ENCODE measurements at places on chromosomes 4 and X.

DNA sequence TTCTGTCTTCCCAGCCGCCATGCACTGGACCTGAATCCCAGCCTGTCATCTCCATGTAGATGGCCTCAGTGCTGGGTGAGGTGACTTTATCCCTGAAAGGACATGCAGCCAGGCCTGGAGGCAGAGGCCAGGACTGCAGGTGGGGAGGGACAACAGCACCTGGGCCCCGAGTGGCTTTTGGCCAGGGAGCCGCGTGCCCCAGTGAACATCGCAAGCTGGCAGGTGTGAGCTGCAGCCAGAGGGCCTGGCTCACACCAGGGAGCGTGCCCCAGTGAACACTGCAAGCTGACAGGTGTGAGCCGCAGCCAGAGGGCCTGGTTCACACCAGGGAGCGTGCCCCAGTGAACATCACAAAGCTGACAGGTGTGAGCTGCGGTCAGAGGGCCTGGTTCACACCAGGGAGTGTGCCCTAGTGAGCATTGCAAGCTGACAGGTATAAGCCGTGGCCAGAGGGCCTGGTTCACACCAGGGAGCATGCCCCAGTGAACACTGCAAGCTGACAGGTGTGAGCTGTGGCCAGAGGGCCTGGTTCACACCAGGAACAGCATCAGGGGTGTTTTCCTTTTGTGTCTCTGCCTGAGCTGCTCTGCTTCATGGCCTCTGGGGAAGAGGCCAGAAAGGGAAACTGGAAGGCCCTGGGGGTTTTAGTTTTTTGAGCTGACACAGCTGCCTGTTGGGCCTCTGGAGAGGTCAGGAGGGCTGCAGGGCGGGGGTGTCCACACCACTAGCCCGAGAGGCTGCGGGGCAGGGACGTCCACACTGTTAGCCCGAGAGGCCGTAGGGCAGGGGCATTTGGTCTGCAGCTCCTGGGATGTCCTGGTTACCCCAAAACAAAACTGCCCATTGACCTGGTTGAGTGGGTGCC is 22.7 kb upstream of the PSAPL1 start:
- DNase-seq: no peak

DNA sequence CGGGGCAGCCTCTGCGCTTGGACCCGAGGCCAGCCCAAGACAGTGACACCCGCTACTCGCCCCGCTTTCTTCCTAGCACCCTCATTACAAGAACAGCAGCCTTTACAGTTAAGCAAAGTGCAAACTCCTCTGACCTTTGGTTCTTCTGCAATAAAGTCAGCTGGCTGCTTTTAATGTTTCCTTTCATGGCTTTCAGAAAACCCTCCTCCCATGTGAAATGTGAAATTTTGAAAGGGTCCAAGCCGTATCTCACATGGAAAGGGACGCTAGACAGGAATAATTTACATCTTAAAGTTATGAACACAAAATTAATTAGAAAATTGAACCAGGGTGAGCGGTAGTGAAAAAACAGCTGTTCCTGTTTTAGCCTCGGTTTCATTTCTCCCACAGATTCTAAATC is 520.1 kb upstream of the FRG1 start:
- DNase-seq: no peak

GRCh38 chr4:169619518-169619957 is 840 bp upstream of the CLCN3 start:
- peak; percentile 79 for DNase-seq

DNA sequence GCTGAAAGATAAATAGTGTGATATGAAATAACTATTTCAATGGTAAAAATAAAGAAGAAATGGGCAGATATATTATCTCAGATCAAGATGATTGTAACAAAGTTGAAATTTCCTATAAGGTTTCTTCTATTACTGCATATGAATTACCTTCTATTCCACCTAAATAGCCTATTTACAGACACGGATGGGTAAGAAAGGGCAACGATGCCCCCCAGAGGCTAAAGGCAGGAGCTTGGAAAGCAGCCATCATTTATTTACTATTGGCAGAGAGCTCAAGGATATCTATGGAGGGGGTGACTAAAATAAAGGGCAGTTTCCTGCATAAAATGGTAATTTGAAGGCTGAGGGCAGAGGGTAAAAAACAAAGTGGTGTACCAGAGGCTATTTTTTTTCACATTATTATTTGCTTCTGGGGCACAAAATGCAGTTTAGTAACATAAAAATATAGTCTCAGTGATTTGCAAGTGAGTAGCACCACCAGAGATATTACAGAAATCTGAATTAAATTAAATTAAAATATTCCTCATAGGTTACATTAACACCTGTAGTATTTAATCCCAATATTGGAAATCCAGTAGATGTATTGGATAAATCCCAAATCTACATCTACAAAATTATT is 123.1 kb downstream of the BTC start:
- no peak for DNase-seq

DNA sequence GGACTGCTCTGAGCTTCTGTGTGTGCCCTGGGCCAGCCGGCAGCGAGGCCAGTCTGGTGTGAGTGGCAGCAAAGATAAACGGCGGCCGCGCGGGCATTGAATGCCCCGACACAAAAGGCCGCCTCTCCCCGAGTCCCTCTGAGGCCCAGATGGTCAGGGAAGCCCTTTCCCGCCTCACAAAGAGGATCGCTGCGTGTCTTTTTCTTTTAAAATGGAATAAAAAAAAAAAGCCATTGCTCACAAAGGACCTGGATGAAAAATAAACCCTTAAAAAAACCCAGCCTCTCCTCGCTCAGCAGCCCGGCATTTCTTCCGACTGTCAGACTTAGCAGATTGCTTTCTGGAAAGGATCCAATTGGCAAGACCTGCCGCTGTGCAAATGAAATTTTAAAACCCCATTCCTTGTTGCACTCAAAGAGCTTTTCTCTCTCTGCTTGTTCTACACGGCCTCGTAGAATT is 578.7 kb downstream of the BCOR start:
- DNase-seq: no peak

DNA sequence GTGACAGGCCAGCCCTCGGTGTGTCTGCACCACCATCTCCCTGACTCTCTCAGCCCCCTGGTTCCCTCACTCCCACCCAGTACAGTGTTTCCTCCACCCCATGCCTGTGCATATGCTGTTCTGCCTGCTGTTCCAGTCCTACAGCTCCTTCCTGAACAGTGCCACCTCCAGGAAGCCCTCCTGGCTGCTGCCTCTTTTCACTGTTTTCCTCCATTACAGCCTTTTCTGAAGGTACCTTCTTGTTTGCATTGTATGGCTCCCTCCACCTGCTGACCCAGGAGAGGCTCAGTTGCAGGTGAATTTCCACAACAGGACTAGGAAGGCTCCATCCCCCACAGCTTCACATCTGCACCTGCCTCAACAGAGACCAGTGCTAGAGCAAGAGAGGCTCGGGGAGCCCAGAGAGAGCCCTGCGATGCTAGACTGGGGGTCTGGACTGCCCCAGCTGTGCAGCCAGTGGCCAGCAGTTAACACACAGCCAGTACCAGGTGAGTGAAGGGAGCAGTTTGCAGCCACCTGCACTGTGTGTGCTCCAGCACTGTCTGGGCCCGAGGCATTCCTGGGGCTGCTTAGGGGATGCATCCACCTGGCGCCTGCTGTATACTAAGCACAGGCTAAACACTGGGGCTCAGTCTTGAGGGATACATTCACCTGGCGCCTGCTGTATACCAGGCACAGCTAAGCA is 92.0 kb downstream of the ADRA2C start:
- DNase-seq: no peak

DNA sequence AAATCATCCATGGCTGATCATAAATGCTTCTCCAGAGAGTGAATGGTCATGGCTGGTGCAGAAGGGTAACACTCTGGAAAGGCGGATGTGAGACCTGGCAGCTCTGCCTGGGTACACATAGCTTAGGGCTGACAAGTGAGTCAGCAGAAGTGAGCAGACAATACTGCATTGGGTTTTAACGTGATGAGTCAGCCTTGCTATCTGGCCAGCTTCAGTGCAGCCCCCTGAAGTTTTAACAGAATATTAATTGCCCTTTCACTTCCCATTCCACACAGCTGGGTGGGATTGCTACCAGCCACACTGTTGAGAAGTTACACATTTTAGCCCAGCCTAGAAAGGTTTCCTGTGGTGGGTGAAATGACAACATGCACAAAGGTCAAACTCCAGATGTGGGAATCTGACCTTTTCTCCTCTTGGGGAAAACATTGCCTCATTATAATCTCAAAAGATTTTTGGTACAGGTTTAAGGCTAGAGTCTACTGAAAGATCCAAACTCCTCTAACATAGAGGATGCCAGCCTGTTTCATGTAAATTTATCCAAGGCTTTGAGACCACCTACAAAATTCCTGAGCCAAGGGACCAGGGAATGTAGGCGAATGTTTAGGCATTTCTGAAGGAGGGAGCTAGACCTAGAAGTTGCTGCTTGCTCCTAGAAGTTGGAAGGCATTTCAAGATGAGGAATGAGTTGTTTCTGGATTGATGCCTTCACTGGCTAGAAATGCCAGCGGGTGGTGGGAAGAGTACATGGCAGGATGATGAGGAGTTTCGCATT is 230.3 kb upstream of the PGRMC2 start:
- no peak for DNase-seq

GRCh38 chr4:189304809-189305208 is 635.9 kb upstream of the FRG1 start:
- DNase-seq: no peak

GRCh38 chr4:1347410-1347864 is 429 bp downstream of the UVSSA start:
- peak; percentile 80 for DNase-seq

DNA sequence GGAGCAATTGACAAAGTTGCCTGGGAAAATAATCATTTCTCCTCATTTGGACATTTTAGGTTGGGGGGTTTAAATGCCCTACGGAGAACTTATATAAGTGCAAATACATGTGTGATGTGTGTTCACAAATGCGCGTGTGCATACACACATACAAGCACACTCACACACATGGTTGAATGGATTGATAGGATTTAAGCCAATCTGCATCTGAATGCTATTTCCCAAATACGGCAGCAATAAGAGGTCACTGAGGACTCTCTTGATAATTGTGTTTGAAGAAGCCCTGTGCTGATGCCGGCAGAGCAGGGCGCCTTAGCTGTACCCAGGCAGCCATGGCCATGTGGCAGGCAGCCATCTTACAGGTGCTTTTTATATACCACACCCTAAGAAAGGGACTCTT is 165.3 kb upstream of the LEF1 start:
- DNase-seq: no peak

- no peak for DNase-seq
These were observed 117.4 kb upstream of the GPRIN3 start for GRCh38 chr4:89425023-89425422.

DNA sequence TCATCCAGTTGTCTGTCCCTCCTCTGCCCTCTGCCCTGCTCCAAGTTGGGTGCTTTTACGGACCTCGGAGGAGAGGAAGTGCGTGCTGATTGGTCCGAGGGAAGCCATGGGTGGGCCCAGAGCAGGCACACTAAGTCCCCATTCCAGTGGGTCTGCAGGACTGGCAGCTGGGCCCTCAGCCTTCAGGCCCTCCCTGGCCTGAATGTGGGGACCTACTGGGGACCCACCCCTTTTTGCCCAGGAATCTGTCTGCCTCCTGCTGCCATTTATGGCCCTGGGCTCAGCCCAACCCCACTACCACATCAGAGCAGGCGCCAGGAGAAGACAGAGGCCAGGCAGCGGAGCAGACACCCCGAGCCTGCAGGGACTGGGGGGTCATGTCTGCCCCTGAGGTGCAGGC is 169.6 kb downstream of the TEX13A start:
- no peak for DNase-seq

DNA sequence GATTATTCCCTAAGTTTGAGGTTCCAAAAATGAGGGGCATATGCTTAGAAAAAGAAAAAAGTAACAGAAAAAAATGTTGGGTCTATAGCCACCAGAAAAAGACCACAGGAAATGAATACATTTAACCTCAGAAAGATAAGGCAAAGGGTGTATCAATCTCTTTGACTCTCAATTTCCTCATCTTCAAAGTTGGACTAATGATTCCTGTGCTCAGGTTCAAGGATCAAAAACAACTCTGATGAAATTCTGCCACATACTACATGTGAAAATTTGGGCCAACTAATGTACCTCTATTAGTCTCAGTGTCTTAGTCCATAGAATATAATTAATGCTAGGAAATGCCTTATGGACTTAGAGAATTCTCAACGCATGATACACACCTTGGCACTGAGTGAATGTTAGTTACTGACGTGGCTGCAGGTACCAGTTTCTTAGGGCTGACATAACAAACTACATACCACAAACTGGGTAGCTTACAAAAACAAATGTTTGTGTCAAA is 257.7 kb downstream of the ANKRD50 start:
- DNase-seq: no peak

GRCh38 chr4:164056426-164057142 is 562.1 kb downstream of the TMA16 start:
- no peak for DNase-seq

DNA sequence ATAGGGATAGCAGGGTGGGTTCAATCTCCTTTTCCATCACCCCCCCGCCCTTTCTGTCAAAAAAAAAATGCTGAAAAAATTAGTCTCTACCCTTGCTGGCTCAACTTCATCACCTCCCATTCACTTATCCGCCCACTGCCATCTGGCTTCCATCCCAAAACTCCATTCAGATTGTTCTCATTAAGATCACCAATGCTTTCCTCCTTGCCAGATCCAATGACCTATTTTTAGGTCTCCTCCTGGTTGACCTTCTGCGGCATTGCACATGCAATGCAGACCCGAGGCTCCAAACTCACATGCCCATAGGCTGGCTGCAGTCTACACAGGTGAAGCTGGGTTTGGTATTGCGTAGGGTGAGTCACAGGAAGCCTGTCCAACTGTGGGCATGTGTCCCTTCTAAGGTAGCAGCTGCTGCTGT is 21.1 kb upstream of the STIM2 start:
- no peak for DNase-seq

DNA sequence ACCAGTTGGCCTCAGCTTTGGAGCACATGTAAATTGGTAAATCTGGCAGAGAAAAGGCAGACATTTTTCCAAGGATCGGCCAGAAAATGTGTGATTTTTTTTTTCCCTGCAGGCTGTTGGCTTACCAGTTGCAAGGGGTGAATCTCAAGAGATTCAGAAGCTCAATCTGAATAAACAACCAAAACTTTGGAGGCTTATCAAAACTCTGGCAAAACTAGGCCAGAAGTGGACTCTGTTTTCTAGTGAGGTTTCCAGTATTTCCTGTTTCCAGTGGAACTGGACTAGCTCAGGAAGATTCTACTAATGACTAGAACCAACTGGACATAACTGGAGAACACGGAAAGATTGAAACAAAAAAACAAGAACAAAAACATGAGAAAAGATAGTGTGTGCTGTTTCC is 191.3 kb downstream of the SMIM20 start:
- no peak for DNase-seq

- no peak for DNase-seq
These were observed 484.1 kb downstream of the SMARCA1 start for GRCh38 chrX:129039176-129039575.

DNA sequence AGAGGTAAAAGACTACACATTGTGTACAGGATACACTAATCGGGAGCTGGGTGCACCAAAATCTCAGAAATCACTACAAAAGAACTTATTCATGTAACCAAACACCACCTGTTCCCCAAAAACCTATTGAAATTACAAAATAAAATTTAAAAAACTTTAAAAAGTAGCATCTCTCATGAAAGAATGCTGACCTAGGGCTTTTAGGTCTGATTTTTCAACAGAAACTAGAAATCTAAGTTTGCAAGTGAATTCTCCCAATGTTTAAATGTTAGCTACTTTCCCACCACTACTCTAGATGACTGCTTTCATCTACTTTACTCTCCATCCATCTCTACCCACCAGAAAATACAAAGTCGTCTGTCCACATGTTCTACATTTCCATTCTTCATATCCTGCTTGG is 1447.7 kb downstream of the RPA4 start:
- no peak for DNase-seq
